ENCODE measurements at places on chromosomes 6 and 20. TPM values are rescaled to one million over a fixed set of nuclear protein-coding genes. Genes with fewer than 3 reads are reported as not detected.
A peak's percentile ranks its signal among the peaks of the same experiment; 100 is the strongest.

GRCh38 chr6:150881911-150882481, 16.5 kb downstream of the MTHFD1L start:
- peak; percentile 66 for DNase-seq

GRCh38 chr6:137271245-137272183, 52.3 kb upstream of the IFNGR1 start:
- DNase-seq: peak; percentile 37

The OVOL2 gene
- 0.17 TPM for total RNA-seq

DNA sequence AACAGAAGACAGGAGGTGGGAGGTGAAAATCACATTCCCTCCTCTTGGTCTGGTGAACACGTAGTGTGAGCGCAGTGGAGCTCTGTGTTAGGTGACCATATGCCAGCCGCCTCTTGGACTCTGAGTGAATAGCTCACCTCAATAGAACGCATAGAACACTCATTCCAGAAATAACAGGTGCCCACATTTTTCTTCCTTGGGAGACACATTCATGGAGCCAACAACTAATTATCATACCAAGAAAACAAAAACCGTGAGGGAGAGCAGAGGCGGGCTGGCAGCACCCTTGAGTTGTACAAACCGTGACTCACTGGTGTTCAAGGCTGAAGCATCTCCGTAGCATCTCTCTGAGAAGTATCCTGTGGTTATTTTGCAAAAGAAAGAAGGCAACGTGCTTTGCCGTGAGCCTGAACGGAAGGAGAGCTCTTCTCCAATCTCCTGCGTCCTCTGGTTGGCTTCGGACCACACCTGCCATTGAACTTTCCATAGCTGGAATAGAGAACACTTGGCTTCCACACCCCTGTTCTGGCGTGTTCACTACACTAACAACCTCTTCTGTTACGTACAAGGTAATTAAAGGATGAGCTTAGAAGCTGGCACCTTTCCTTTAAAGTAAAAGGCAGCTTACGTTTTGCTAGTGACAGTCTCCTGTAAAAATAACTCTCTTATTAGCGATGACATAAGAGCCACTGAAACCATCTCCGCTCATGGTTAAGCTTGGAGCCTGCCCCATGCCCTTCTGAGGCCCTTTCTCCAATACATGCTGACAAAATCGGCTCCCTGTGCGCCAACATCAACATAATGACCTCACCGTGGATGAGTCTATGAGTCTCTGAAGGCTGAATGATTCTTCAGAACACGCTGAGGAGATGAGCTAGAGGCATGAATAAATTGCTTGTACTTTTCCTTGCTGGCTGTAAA, 30.2 kb upstream of the SGK1 start:
- DNase-seq: peak; percentile 94

- no peak for DNase-seq
These were observed 39.8 kb upstream of the HIVEP1 start for GRCh38 chr6:11972270-11972669.

GRCh38 chr6:129607581-129608186, 102.3 kb downstream of the ARHGAP18 start:
- no peak for DNase-seq

DNA sequence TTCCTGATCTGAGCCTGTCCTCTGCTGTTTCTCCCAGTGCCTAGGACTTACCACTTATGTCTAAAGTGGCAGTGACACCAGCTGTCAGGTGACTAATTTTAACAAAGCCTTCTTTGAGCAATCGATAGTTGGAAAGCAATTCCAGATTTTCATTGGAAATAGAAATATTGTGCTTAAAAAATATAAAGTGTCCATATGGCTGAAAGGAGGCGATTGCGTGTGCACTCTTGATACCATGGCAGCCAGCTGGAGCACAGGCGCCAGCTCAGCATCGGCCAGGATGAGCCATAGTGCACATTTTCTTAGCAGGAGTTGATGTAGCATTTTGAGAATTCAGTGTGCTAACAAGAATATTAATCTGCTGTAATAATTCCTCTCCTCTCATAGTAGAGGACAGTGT, 70.0 kb downstream of the LRRC1 start:
- no peak for DNase-seq

GRCh38 chr20:58871533-58872102, 19.1 kb downstream of the GNAS start:
- no peak for DNase-seq

- peak; percentile 89 for DNase-seq
These were observed 94.0 kb downstream of the RNGTT start for GRCh38 chr6:88869263-88870020.

The STMN3 gene
- total RNA-seq: 73.0 TPM

DNA sequence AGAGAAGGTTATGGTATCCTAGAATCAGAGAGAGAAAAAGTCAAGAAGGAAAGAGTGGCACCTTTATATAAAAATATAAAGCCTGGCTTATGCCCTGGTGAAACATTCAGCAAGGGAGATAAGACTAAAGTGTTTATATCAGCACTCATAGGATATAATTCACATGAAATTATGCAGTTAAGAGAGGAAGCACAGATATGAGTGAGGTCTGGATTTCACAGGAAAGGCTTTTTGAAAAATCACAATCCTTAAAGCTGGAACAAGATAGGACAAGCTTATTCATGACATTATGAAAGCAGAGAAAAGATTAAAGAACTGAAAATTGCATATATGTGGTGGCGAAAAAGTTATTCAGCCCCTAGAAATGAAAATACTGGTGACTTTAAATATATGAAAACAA, 181.2 kb upstream of the FLRT3 start:
- DNase-seq: no peak

- no peak for DNase-seq
These were observed 178.4 kb downstream of the MTHFD1L start for GRCh38 chr6:151043944-151044343.

GRCh38 chr6:143598466-143599080, 79.2 kb upstream of the PHACTR2 start:
- DNase-seq: no peak

DNA sequence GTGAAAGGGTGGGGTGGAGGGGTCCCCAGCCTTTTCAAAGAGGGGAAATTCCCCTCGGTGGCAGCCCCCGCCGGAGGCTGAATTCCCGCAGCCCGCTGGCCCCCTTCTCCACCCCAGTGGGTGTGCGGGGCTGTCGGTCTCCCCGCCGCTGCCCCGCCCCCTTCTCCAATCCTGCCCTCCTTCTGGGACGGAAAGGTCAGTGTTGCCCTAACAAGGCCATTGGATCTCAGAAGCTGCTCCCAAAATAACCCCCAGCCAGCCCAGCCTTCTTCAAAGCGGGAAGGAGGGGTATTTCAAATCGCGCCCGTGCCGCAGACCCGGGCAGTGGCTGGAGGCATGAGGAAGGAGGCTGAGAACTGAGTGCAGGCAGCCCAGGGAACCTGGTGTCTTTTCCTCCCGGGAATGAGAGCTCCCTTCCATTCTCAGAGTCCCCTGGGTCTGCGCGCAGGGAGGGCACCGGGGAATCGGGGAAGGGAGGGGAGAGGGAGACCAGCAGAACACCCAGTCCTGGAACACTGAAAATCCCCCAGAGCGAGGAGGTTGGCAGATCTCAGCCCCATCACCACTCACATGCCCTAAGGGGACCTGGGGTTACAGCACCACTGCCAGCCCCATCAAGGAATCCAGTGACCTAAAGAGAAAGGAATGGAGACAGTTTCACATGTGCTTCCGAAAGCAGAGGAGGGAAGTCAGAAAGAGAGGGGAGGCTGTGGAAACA, at the start of gene JPH2:
JPH2 (minus strand) TSS at position 135 of the 718 bp plus-strand sequence. CDS start 483 bp downstream, outside the sequence.
- DNase-seq: peak; percentile 55

The SAMD3 gene
- total RNA-seq: not detected

The GATA5 gene
- total RNA-seq: not detected

DNA sequence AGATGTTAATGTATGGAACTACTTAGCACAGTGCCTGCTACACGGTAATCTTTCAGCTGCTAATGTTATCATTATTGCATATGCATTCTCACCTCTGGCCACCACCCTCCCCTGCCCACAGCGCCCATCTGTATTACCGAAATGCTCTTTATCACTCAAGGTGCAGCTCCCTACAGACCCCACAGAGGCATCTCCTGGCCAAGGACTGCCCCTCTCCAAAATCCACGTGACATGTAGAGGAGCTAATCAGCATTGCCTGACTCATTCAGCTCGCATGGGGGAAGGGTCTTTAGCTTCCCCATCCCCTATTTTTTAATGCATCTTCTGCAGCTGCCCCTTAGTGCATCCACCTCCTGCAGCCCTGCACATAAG, 41.8 kb downstream of the SLC22A23 start:
- DNase-seq: no peak

GRCh38 chr20:42098418-42098817, 480.2 kb upstream of the CHD6 start:
- no peak for DNase-seq

DNA sequence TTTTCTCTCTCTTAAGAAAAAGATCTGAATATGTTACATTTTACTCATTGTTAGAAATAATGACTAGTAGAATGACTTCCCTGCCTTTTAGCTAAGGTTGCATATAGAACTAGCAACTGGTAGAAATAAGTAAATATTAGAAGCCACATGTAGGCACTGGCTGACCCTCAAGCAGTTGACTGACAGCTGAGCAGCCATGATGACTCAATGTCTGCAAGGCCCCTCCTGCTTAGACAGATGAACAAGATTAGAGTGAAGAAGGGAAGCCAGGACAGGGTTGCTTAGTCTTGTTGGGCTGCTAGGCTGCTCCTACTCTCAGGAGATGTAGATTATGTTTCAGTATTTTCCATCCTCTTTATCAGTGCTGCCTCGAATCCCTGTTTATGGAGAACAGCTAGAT, 6.5 kb downstream of the MEP1A start:
- DNase-seq: no peak
